Activated CD4-positive, alpha-beta T cell treated with anti-CD3 and anti-CD28 coated beads for 1 hour (primary cell): ENCODE measurements at places on chromosomes 1 and 21.

GRCh38 chr1:29753244-29753643 lies 516.9 kb downstream of the PTPRU start:
- DNase-seq, result no peak

- no peak for DNase-seq
Measured at GRCh38 chr1:158992787-158993312, 16.9 kb upstream of the IFI16 start.

GRCh38 chr1:60388092-60388987 lies 314.8 kb upstream of the C1orf87 start:
- no peak for DNase-seq

DNA sequence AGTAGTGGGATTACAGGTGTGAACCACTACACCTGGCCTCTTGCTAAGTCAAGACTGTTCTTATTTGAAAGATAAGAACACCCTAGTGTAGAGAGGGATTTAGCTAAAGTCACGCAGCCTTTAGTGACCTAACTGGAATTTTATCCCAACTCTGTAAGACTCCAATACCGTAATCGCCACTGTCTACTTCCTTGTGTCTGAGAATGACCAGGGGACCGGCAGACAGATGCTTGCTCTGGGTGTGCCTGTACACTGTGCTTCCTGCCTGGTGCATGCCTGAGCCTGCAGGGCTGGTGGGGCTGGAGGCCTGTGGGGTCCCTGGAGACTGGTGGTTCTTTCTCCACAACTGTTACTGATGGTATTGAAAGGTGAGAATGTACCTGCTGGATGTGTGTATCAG lies 15.3 kb downstream of the MFSD2A start:
- no peak for DNase-seq

DNA sequence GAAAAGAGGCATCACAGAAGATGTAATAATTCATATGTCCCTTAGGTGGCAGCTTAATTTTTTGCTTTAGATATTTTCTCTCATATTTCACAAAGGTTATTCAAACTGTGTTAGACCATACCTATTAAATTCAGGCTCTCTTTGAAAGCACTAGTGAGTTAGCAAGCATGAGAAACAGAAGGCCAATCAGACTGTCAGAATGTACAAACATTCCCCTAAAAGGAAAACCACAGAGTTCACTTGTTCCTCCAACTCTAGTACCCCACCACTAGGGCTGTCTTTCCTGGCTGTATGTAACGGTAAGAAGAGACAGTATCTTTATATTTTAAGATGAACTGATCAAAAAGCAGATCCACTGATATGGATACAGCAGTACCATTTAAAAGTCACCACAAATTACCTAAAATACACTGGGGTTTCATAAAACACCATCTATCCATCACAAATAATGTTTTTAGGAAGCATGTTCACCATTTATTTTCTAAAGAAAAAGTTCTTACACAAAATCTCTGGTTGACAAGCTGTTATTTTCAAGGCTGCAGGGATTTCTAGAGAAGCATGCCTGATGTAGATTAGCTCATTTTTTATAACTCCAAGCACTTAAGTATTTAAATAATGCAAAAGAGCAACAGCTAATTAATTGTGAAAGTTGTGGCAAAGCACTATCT lies 1.8 kb downstream of the ARPC5 start:
- no peak for DNase-seq

DNA sequence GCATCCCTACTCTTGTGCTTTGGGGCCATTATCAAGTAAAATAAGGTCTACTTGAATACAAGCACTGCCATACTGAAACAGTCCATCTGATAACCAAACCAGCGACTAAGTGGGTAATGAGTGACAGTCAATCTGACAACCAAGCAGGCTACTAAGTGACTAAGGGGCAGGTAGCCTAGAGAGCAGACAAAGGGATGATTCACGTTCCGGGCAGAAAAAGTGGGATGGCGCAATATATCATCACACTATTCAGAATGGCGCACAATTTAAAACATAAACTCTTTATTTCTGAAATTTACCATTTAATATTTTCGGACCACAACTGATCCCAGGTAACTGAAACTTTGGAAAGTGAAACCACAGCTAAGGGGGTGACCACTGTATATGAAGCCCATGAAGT lies 17.7 kb downstream of the NGF start:
- no peak for DNase-seq

- DNase-seq, result no peak
Measured at GRCh38 chr1:45640293-45640692, 16.4 kb upstream of the CCDC17 start.

- DNase-seq, result no peak
Measured at GRCh38 chr1:76162254-76162653, 87.7 kb downstream of the ST6GALNAC3 start.

DNA sequence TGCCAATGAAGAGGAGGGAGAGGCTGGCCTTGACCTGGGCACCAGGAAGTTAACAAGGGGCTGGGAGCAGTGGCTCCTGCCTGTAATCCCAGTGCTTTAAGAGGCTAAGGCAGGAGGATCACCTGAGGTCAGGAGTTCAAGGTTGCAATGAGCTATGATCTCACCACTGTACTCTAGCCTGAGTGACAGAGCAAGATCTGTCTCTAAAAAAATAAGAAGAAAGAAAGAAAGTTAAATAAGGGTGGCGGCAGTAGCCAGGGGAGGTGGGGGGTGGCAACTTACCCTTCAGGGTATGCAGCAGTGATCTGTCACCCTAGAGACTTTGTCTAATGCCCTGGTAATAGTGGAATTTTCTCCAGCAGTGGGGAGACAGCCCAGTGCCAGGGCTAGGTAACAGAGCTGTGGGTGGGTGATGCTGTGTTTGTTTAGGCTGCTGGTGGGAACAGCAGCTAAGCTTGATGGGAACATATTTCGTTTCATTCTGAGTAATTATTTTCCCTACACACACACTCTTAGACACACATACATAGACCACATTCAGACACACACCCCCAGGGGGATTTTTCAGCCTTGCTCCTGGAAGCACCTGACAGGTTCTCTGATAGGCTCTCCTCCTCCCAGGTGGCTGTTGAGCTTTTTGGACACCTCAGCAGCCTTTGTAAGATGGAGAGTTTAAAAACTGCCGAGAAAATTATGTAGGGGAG lies 11.3 kb upstream of the SYT6 start:
- DNase-seq, result no peak

DNA sequence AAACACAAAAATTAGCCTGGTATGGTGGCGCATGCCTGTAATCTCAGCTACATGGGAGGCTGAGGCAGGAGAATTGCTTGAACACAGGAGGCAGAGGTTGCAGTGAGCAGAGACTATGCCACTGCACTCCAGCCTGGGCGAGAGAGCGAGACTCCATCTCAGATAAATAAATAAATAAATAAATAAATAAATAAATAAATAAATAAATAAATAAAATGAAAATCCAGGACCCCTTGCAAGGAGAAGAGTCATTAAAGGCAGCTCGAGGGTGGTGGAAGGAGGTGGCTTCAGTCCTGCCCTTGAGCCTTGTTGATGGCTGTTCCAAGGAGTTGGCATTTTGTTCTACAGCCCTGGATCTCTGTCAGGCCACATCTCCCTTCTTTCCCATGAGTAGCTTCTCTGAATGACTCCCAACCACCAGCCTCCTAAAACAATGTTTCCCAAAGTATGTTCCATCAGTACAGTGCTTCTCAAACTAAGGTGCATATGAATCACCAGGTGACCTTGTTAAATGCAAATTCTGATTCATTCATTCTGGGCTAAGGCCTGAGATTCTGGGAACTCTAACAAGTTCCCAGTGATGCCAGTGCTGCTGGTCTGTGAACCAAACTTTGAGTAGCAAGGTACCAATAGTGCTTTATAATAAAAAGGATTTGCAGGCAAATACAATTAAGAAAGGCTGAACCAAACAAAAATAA lies 99.0 kb downstream of the KCNN3 start:
- DNase-seq, result no peak

DNA sequence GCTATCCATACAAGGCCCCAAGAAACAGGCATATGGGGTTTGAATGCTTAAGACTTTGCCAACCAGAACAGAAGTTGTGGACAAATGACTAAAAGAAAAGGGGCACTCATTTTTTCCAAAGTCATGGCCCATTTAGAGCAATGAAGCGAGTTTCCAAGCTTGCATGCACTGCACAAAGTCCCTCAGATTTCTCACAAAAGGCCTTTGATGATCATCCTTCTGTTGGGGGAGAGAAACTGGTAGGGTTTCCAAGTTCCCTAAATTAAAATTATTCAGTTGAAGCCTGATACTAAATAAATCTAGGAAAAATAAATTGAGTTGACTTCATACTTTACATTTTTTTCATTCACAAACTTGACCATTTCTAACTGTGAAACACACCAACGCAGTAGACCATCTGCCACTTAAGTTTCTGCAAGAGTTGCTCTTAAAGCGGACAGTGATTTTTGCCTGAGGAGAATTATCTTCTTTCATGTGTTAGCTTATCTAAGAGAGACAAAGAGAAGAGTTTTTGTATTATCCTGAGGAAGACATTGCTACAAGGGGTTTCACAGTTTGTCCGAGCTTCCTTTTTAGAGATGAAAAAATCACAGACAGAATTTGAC lies 139.2 kb downstream of the SEC16B start:
- no peak for DNase-seq

DNA sequence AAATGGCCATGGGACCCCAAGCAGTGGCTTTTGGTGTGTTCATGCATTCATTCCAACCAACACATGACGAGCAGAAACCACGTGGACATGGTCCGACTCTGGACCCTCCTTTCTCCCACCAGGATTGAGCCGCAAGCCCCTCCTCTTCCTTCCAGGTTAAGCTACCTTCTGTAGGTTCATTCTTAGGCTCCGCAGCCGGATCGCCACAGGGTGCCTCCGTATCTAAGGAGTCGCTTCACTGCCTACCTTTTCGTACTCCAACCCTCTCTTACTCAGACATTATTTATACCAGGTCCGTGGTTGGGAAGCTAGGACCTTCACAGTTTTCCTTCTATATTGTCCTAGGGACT lies 63.6 kb downstream of the RHBG start:
- no peak for DNase-seq

DNA sequence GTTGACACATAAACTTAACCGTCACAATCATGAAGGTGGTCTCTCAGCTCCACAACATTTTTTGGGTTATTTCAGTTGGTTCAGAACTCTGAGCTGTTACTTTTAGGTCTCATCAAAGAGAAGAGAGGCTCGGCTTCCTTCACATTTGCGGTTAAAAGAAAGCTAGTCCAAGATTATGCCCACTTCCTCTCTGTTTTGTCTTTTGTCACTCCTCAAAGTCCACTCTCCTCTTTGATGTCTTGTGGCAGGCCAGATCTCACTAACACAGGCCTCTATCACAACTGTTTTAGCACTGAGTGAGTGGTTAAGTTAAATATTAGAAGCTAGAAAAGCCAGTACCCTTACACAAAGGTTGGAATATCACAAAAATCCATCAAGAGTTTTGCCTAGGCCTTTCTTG lies 195.7 kb downstream of the FCRL5 start:
- no peak for DNase-seq

DNA sequence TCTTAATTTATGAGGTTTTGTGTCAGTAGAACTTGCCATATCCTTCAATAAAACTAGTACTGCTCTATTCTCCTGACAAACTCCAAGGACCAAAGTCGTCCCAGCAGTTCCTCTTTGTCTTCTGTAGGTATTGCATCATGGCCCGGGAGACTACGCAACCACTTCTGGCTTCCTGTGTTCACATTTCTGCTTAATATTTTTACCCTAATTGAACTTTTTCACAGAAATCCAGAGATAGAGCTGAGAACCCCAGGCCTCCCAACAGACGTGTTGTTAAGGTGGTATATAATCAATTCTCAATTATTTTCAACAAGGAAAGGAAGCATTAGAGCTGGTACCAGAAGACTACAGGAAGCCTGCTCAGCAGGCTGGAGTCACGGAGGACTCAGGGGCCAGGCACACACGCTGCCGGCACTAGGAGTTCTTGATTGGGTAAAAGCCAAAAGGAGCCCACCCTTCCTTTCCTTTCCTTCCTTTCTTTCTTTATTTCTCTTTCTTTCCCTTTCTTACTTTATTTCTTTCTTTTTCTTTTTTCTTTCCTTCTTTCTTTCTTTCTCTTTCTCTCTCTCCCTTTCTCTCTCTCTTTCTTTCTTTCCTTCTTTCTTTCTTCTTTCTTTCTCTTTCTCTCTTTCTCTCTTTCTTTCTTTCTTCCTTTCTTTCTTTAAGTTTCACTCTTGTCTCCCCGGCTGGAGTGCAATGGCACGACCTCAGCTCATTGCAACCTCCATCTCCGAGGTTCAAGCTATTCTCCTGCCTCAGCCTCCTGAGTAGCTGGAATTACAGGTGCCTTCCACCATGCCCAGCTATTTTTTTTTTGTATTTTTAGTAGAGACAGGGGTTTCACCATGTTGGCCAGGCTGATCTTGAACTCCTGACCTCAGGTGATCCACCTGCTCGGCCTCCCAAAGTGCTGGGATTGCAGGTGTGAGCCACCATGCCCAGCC lies 173.7 kb downstream of the ZBTB18 start:
- no peak for DNase-seq

GRCh38 chr1:87314091-87314490 lies 14.6 kb upstream of the LMO4 start:
- DNase-seq, result no peak

- no peak for DNase-seq
Measured at GRCh38 chr1:226511296-226511695, 37.3 kb upstream of the STUM start.

- DNase-seq, result no peak
Measured at GRCh38 chr1:232915212-232915611, 35.2 kb upstream of the NTPCR start.

DNA sequence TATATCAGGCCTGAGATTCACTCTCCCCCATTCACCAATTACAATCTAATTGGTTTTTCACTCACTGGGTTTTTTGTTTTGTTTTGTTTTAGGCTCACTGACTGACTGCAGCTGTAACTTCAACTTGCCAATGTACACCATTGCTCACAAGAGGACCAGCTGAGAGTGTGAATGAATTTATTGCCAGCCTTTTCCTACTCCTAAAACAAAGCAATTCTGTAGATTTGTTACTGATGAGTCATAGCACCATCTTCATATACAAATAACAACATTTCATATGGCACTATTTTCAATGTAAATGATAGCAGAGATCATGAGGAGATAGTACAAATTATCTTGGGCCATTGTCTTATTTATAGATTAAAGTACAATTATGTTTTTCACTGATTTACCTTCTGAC lies 76.0 kb upstream of the DPYD start:
- no peak for DNase-seq

DNA sequence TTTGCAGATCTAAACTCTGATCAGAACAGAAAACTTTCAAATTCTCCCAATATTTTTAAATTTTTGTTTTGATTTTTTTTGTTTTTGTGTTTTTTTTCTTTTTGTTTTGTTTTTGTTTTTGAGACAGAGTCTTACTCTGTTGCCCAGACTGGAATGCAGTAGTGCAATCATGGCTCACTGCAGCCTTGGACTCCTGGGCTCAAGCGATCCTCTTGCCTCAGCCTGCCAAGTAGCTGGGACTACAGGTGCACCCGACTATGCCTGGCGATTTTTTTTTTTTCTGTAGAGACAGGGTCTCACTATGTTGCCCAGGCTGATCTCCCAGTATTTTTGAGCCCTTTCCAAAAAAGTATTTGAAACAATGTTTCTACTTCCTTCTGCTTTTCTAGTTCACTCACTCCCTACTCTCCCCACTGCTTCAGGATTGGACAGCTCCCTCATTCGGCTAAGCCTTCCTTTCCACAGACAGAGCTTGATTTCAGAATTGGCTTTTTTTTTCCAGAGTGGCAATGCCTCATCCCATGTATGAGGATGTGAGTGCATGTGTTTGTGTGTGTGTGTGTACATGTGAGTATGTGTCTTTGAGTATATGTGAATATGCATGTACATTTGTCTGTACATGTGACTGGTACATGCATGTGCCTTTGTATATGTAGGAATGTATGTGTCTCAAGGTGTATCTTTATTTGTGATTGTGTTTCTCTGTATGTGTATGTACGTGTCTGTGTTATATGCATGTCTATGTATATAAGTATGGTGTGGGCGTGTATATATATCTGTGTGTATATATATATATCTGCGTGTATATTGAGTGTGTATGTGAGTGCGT lies 11.9 kb downstream of the LHX4 start:
- no peak for DNase-seq
